ENCODE measurements at places on chromosomes 3 and 15.

- DNase-seq = no peak
Observed at GRCh38 chr15:77836121-77836692, 203.5 kb upstream of the LINGO1 start.

DNA sequence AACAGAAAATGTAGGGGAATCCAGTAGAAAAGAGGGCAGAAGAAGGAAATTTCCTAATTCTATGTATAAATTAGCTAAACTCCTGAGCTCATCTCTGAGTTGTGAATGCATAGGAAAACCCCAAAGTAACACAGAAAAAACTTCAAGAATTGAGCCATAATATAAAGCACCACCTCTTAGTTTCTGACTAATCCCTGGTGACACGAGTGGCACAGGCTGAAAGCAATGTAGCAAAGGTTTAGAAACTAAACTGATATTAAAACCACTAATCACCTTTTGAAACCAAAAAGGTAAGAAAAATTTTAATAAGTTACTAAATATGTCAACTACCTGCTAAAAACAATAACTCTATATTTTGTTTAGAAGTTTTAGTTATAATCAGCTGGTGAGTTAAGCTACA lies 255.6 kb upstream of the NECTIN3 start:
- DNase-seq = no peak

GRCh38 chr3:183699238-183699947 lies 1.8 kb downstream of the YEATS2 start:
- no peak for DNase-seq

DNA sequence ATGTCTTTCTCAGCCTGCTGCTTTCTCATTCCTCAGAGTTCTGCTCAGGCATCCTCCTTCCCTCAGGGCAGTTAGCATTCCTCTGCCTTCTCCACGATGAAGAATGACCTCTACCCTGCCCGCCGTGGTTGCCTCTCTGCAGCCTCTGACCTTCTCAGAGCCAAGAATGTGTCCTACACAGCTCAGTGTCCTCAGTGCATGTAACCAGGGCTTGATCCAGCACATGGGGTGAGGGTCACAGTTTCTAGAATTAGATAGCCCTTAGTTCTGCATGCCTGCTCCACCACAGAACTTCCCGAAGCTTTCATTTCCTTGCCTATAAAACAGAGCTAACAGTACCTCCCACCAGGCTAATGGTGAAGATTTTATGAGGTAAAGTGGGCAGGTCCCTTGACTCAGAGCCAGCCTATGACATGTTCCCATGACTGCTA lies 182.1 kb downstream of the CLSTN2 start:
- DNase-seq = peak; percentile 60

- DNase-seq = no peak
Observed at GRCh38 chr3:123663977-123664376, 79.1 kb upstream of the HACD2 start.

GRCh38 chr15:22915866-22916515 lies 64.2 kb downstream of the CYFIP1 start:
- DNase-seq = no peak

DNA sequence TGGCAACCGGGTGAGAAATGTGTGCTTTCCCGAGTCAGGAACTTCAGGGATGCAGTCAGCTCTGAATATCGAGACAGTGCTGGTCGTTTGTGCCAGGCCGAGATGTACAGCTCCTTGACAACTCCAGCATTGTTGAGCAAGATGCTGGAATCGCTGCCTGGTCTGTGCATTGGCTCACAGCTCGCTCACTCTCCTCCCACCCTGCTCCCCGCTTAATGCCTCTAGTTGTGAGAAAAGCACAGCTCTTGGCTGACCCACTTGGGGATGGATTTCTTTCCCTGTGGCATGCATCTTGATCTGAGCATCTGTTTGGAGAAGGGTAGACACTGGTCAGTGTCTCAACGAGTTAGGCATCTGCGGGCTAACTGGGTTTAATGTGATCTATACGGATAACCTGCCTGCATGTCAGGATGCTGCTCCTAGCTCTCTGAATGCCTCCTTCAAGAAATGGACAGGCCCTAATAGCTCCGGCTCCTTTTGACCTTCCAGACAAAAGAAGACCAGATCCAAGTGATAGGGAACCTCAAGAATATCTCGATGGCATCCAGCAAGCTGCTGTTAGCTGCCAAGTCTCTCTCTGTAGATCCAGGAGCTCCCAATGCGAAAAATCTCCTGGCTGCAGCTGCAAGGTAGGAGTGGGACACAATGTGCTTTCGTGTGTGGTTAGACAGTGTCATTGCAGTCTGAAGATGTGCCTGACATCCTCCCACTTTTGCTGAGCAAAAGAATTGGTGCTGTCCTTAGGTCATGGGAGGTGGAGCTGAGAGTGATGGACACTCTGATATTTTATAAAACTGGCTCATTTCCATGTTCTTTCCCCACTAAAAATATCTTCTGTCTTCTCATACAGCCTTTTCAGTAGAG lies 302.2 kb upstream of the TPM1 start:
- DNase-seq = no peak

DNA sequence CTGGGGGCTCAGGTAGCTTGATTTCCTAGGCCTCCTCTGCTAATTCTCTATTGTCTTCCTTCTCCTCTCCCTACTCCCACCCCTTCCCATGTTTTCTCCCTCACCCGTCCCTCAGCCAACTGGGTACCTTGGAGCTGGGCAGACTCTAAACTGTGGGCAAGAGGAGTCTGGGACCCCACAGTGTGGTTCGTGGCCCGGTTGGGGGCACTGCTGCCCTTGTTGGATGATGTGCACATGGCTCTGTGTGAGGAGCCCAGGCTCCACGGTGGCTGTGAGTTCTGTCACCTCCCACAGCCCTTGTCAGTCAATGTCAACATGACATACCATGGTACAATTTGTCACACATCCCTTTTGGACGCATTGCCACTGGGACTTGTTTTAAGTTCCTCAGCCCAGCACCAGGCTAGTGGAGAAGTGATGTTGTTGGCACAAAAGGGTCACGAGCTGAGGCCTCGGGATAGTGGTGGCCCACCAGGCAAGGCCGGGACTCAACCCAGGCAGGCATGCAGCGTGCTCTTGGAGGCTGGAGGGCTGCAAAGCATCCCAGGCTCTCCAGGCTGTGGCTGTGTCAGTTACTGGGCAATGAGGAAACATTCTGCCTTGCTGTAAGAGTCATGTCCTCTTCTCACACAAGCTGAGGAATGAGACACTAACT lies 142.3 kb downstream of the TLE3 start:
- no peak for DNase-seq

- DNase-seq = no peak
Observed at GRCh38 chr3:156558389-156558788, 3.5 kb upstream of the SSR3 start.

DNA sequence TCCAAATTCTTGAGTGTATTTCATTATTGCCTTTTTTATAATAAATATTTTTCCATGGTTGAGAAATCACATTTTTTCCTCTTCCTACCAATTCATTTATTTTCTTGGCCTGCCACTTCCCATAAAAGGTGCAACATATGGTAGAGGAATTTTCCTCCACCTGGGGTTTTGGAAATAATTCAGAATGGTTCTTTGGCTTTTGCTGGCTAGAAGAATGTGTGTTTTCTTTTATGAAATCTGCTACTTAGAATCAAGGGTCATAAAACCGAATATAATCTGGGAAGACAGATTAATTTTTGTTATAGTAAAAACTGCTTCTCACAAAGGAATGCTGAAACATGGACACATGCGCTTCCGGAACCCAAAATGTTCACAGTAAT lies 54.0 kb upstream of the POMGNT2 start:
- DNase-seq = no peak

- no peak for DNase-seq
Observed at GRCh38 chr3:195616681-195617080, 32.9 kb upstream of the APOD start.

GRCh38 chr3:87873136-87873535 lies 185.7 kb downstream of the CGGBP1 start:
- no peak for DNase-seq

DNA sequence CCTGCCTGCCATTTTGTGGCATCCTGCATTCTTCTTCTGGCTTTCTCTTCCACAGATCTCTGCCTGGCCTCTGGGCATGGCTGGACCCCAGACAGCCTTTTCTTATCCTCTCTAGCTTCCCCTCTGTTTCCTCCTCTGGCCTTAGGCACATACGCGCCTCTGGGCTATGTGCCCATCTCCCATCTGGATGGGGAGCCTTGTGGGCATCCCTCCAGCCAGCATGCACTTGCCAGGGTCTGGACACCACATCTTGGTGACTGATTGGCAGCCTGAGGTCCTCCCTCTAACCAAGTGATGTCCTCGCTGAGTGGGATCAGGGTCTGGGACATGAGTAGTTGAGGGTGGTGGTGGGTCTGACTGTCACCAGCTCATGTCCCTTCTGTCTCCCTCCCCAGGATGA lies 12.8 kb downstream of the PLEKHO2 start:
- DNase-seq = no peak

DNA sequence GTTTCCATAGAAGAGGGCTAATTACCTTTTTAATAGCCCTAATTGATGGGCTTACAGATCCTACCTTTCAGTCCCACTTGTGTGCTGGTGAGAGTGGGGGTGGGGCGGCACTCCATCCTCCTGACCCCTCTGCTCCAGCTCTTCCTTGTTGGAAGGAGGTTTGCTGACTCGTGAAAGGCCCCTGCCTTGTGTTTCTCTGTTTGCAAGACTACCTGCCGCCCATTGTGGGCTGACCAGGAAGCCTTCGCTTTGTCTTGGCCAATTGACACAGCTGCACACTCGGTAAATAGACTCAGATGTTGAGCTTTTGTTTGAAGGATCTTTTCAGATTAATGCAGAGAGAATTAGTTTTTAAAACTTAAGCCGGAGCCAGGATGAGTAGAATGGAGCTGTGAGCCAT lies 197.3 kb upstream of the HES1 start:
- no peak for DNase-seq

GRCh38 chr3:47583320-47584075 lies 4.8 kb upstream of the CSPG5 start:
- no peak for DNase-seq

GRCh38 chr15:71588746-71589145 lies 221.6 kb upstream of the NR2E3 start:
- DNase-seq = no peak

GRCh38 chr15:64702816-64703631 lies 72.4 kb downstream of the RBPMS2 start:
- DNase-seq = peak; percentile 97

GRCh38 chr3:9681723-9682081 lies 21.9 kb upstream of the CPNE9 start:
- no peak for DNase-seq

GRCh38 chr15:96790004-96790403 lies 459.5 kb downstream of the NR2F2 start:
- DNase-seq = no peak

DNA sequence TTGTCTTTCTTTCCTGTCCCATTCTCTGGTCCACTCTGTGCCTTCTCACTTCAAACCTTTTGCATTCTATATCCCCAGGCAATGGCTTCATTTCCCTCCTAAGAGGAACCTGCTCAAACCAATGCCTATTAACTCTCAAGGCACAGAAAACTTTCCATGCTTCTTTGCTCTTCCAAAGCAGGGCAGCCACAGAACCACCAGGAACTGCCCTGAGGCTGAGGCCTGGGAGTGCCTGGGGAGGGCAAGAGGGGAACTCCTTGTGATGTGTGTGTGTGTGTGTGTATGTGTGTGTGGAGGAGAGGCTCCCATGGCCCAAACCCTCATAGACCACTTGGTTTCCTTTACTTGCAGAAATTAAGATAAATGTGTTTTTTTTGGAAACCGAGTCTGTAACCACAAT lies 14.1 kb upstream of the PGPEP1L start:
- no peak for DNase-seq

DNA sequence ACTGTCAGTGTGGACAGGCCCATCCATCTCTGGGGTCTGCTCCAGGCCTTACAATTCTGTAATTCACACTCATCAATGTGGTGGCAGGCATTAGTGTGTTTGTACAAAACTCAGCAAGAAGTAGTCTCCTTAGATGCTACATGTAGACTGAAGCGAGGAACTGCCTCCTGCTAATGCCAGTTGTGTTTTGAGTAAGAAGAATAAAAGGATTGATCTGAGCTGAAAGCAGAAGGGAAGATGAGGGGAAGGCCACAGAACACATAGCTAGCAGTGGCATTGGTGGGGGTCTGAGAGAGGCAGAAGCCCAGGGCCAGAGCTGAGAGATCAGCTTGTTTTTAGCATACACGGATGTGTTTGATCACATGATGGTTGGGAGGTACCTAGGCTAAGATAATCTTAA lies 144.1 kb downstream of the TIGIT start:
- no peak for DNase-seq

- DNase-seq = no peak
Observed at GRCh38 chr15:36585774-36586173, 6.3 kb downstream of the CDIN1 start.

GRCh38 chr15:71465131-71465955 lies 345.0 kb upstream of the NR2E3 start:
- DNase-seq = peak; percentile 19

GRCh38 chr15:90885432-90886290 lies 1.4 kb downstream of the FES start:
- DNase-seq = peak; percentile 56

- peak; percentile 33 for DNase-seq
Observed at GRCh38 chr3:192467230-192468140, 259.9 kb downstream of the FGF12 start.

GRCh38 chr15:99092554-99093172 lies 12.2 kb upstream of the SYNM start:
- no peak for DNase-seq

DNA sequence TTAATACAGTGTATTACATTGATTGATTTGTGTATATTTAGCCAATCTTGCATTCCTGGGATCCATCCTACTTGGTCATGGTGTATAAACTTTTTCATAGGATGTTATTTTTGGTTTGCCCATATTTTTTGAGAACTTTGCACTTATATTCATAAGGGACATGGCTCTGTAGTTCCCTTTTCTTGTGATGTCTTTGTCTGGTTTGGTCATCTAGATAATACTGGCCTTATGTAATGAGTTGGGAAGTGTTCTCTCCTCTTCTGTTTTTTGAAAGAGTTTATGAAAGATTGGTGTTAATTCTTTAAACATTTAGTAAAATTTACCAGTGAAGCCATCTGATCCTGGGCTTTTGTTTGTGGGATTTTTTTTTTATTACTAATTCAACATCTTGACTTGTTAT lies 9.6 kb downstream of the CHST13 start:
- no peak for DNase-seq

DNA sequence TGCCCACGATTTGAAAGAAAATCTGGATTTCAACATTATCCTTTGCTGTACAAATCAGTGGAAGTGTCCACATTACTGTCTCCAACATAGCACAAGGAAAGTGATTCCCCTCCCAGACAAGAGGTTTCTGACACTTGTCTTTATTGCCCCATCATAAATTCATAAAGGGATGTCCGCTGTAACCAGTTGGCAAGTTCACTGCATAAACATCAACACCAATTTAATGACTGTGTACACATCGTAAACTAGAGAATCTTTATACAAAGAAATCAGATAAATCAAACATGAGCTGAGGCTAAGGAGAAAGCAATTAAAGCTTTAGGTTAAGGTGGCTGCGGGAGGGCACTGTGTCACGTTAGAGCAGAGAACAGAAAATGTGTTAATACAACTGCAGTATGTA lies 129.8 kb downstream of the MEIS2 start:
- no peak for DNase-seq

- DNase-seq = no peak
Observed at GRCh38 chr3:197083486-197083885, 53.9 kb upstream of the MELTF start.
